ENCODE measurements at places on chromosomes 1 and 21.

DNA sequence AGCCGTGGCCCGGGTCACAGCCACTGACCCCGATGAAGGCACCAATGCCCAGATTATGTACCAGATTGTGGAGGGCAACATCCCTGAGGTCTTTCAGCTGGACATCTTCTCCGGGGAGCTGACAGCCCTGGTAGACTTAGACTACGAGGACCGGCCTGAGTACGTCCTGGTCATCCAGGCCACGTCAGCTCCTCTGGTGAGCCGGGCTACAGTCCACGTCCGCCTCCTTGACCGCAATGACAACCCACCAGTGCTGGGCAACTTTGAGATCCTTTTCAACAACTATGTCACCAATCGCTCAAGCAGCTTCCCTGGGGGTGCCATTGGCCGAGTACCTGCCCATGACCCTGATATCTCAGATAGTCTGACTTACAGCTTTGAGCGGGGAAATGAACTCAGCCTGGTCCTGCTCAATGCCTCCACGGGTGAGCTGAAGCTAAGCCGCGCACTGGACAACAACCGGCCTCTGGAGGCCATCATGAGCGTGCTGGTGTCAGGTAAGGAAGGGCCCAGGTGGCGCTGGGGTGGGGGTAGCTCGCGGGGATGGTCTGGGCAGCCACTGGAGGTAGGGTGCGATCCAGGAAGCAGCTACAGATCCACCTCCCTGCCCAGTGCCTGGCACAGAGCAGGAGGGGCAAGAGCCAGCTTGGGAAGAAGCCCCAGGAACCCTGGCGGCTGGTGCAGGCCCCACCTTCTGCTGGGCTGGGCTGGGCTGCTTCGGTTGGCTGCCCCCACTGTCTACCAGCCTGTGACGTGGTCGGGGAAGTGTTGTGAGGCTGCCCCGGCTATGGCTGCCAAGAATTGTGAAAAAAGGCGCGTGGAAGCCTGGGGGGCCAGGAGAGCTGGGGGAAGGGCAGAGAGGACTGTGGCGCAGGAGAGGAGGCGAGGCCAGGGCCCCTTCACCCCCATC lies 3.8 kb downstream of the CELSR2 start:
- DNase-seq, result no peak

- DNase-seq, result peak; percentile 52
Observed at GRCh38 chr1:62325081-62325480, 5.8 kb upstream of the KANK4 start.

- no peak for DNase-seq
Observed at GRCh38 chr1:2598329-2598931, 11.9 kb downstream of the PRXL2B start.

GRCh38 chr1:8910331-8910730 lies 31.8 kb upstream of the ENO1 start:
- no peak for DNase-seq

GRCh38 chr1:67535474-67535873 lies 105.3 kb upstream of the SERBP1 start:
- peak; percentile 92 for DNase-seq

DNA sequence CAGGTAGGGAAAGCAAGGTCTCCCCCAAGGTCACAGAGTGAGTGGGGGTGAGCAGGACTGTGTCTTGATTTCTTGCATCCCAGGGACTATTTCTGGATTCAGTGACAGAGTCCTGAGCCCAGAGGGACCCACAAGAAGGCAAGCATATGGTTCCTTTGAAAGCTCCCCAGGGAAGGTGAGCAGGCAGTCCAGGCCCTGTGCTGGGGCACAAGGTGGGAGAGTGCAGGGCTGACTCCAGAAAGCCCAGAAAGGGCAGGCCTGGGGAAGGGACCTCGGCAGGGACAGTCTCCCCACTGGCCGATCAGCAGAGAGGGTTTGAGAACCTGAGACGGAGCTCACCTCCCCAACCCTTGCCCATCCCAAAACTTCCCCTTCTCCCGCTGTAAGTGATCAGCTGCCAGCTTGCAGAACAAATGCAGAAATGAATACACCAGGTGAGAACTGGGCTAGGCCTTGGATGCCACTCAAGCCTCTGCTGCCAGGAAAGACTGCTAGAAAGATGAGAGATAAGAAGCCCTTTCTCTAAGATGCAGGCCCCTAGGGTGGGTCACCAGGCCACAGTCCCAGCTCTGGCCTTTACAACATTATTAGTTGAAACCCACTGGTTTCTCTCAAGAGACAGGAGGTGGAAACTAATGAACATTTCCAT lies 121.0 kb downstream of the GLIS1 start:
- no peak for DNase-seq

DNA sequence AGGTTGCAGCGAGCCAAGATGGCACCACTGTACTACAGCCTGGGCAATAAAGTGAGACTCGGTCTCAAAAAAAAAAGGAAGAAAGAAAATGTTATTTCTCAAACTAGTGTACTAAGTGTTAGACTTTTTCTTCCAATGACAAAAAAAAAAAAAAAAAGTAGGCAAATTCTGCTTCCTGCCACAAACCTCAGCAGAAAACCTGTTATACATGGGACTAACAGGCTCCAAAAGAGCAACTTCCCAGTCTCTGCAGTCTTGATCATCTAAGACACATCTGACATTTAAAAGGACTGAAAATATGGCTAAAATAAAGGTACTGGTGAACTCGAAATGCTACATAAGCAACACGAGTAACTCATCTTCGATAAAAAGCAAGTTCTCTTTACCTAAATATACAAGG lies 59.6 kb downstream of the HSF2BP start:
- DNase-seq, result no peak

GRCh38 chr1:185789501-185790193 lies 55.5 kb downstream of the HMCN1 start:
- DNase-seq, result peak; percentile 5

DNA sequence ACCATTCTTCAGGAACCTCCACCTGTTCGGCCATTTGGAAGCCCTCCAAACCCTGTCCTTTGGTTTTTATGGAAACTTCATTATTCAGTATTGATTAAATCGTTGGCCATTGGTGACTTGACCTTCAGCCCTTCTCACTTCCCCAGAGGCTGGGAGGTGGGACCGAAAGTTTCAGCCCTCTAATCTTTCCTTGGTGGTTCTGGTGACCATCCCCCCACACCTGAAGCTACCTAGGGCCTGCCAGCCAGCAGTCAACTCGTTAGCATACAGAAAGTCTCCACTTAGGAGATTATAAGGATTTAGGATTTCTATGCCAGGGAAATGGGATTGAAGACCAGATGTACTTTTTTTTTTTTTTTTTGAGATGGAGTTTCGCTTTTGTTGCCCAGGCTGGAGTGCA lies 6.7 kb downstream of the DHX9 start:
- DNase-seq, result no peak

GRCh38 chr1:47555306-47555705 lies 117.5 kb downstream of the FOXD2 start:
- DNase-seq, result no peak

DNA sequence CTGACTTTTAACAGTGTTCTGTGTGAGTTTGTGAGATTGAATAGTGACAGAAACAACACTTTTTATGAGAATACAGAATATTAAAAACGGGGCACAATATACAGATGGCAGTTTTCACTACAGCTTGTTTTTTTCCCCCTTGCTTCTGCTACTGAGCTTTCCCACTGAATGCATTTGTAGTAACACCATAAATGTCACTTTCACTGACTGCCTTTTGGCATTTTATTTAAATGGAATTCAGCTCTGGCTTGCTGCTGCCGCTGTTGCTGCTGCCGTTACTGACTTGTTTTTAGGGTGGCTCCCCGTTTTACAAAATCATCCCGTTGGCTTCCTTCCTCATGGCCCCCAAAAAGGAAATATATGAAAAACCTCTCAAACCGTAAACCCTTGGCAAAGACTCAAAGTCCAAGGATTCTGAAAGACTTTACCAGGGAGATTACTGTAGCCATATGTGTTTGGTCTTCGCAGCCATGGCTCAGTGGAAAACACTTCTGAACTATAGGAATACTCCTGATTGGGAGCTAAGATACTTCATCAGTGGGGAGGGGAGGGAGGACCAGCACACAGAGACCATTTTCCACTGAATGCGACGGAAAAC lies 151.0 kb downstream of the NUF2 start:
- DNase-seq, result no peak

DNA sequence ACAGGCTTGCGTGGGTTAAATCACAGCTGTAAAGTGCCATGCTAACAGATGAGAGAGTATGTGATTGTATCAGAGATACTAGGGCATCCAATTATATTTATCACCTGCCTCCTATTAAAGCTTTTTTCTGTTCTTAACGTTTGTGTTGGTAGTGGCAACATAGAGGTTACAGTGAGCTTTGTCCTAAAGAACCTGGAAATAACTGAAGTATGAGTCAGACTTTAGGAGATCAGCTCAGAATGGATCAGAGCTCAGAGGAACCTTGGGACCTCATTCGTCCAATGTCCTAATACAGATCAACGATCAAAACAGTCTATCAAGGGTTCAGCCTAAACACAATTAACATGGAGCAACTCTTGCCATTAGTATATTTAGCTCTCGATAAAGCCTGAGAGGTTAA lies 81.0 kb downstream of the RGS7 start:
- DNase-seq, result no peak

DNA sequence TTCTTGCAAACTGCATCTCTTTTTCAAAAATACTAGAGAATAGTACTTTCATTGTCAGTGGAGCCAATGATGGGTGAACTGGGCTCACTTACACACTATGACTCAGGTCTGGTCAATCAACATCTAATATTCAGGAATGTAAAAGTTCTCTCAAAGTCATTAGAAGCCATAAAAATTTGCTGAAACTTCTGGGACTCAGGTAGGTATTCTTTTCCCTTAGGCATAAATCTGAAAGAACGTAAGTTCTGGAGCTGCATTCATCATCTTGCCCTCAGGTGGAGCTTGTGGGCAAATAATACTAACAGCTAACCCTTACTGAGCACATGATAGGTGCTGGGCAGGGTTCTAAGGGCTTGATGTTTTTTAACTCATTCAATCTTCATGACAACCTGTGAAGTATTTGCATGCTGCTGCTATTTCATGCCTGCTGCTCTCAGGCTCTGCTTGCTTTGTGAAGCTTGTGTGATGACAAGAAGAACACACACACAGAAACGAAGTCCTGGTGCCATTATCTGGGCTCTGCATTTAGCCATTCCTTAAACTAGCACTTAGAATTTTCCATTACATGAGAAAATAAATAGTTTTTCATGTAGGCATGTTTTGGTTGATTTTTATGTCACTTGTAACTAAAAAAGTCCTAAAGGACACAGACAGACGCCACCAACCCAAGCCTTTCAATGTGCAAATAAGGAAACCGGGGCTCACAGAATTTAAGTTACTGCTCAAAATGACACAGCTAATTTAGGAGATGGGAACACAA lies 394.2 kb upstream of the LYPLAL1 start:
- DNase-seq, result peak; percentile 32

DNA sequence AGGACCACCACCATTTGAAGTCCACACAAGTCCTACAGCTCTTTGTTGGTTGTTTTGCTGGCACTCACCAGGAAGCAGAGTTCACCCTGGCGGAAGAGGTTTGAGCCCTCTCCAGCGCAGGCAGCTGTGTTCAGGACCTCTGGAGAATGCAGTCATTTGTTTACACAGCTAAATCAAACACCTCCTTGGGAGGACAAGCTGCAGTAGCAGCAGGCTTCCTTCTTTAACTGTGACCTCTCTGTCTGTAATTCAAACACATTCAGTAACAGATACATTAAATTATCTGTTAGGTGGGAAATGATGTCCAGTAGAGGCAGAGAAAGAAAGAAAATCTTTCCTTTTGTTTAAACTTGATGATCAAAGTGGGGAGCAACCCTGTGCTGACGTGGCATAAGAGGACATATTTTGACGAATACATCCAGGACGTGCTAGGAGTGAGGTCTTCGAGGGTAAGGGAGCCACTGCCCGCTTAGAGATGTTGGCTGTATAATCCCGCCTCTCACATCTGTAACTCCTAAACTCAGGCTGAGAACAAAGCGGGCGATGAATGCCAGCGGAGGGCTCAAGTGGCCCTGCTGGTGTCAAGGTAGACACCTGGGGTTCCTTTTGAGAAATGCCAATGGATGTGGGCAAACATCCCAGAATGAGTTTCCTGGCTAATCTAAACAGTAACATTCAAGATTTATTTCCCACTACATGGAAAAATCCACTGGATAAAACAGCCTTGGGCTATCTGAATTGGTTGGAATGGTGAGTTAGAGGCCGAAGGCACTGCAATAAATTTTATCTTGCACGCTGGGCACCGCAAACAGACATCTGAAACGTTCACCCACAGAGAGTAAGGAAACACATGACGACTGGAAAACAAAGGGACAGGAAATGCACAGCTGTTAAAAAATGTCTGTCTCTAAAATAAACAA lies 51.7 kb downstream of the ABCA4 start:
- DNase-seq, result peak; percentile 83

DNA sequence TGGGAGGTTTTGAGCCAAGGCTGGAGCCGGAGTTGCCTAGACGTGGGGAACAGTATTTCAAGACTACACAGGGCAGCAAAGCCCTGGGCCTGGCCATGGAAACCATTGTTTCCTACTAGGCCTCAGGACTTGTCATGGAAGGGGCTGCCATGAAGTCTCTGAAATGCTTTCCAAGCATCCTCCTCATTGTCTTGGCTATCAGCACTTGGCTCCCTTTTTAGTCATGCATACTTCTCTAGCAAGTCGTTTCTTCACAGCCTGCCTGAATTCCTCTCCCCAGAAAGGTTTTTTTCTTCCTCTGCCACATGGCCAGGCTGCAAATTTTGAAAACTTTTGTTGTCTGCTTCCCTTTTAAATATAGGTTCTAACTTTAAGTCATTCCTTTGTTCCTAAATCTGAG lies 406.6 kb upstream of the TMPRSS15 start:
- DNase-seq, result no peak

GRCh38 chr1:65525266-65526048 lies 105.0 kb downstream of the LEPR start:
- DNase-seq, result no peak

- no peak for DNase-seq
Observed at GRCh38 chr1:192984080-192984479, 75.1 kb downstream of the UCHL5 start.

- no peak for DNase-seq
Observed at GRCh38 chr21:29326914-29327554, 28.3 kb downstream of the BACH1 start.

DNA sequence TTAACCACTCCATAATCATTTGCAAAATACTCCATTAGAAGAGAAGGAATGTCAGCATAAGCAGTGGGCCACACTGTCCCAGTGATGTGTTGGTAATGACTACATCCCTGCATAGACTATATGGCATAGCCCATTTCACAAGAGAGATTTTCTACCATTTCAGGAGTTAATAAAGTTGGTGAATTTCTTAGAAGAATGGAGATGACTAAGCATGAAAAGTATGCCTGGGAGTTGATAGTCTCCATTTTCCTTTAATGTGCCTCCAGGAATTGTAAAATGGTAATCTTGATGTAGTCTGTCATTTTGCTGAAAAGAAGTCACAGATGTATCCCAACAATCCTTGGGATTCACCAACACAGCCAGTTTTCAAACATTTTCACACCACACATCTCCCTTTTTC lies 608.8 kb upstream of the CHRM3 start:
- DNase-seq, result peak; percentile 38

DNA sequence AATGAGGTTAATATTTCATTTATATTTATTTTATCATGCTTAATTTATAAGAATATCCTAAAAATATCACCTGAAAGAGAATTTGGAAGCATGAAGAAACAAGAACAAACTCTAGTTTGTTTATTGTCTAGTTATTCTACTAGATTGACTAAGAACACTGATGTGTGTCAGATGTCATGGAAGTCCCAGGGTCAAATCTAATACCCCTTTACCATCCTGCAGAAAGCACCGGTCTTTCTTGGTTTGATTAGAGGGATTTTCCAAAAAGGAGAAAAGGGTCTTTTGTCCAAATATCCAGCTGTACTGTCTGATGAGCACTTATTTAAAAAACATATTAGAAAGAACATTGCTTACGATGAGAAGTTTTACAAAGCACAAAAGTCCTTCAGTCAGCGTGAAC lies 20.7 kb upstream of the CR2 start:
- no peak for DNase-seq

Data from iris pigment epithelial cell (primary cell).